ENCODE measurements at places on chromosomes 16 and 17.

DNA sequence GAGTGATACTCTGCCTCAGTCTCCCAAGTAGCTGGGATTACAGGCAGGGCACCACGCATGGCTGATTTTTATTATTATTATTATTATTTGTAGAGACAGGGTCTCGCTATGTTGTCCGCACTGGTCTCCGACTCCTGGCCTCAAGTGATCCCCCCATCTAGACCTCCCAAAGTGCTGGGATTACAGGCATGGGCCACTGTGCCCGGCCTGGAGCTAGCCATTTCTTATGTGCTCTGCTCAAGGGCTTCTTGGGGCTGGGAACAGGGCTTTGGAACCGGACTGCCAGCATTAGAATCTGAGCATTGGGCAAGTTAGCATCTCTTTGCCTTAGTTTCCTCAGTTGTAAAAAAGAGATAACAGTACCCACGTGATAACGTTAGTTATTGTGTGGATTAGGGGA is 111.3 kb downstream of the C16orf78 start:
- no peak for DNase-seq

DNA sequence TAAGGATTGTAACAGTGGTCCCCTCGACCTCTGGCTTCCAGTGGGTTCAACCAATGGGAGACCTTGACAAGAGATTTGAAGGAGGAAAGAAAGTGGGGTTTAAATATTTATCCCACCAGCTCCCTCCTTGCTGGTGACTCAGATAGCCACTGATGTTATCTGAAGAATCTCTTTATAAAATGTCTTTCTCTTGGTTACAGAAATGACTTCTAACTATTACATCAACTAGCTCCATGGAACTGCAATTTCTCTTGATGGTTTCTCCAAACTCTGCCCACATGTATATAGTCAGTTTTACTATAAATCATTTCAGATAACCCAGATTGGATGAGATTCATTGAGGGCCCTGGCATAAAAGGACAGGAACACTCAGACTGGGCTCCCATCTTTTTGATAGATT is 920.2 kb upstream of the SOX9 start:
- DNase-seq: no peak

- no peak for DNase-seq
These were observed 9.3 kb downstream of the JPT1 start for GRCh38 chr17:75144816-75145512.

DNA sequence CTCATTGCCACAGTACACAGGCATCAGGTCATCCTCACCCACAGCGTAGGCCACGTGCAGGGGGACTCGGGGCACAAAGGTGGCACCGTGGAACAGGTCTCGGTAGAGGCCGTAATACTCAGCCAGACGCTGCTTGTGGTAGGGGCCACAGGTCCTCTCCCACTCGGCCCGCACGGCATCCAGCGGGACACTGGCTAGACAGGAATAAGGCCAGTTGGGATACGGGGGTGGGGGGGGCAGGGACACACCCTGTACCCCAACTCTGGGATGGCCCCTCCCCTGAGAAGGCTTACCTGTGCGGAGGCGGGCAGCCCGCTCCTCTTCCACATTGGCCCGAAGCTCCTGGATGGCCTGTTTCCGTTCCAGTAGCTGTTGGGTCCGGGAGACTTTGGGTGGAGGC is 3.0 kb downstream of the MRPL38 start:
- DNase-seq: no peak

DNA sequence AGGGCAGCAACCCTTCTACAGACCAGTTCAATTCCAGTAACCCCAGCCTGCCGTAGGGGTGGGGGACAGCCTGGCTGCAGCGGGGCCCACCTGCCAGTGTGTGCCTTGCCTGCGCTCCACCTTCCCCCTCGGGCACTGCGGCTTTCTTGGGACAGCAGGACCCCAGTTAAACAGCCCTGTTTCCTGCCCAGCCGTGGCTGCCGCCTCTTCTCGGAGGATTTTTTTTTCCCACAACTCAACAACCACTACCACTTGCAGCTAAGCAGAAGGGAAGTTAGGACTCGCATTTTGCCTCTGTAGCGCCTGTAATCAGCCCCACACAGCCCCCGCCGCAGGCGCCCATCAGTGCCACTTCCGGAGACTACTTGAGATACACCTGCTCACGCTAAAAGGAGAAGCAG is 76.1 kb downstream of the RAI1 start:
- no peak for DNase-seq

- peak; percentile 9 for DNase-seq
These were observed 8.9 kb downstream of the CALB2 start for GRCh38 chr16:71367241-71367976.

DNA sequence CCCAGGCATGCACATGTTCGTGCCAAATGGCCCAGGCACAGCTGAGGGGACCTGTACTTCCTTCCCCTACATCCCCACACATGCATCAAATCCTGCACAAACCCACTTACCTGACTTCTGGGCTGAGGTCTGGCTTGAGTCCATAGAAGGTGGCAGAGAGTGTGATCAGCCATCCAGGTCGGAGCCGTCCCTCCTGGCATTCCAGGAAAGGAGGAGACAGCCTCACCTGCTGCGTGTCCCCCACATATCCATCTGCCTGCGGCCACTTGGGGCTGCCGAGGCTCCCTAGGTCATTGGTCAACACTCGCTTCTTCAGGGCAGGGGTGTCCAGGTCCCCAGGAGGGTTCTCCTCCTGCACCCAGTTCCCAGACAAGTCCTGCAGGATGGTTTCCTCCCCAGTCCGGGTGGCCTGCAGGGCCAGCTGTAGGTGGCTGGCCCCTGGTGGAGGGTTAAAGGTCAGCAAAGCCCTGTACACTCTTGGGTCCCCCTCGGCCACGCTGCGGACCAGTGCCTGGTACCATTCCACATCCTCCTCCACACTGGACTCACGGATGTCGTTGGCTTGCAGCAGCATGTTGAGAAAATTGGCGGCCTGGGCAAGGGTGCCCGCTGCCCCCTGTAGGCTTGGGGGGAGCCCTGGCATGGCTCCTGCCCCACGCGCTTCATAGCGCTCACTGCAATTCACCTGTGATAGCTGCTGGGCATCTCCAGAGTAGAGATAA is 709 bp downstream of the GPR179 start:
- DNase-seq: no peak

DNA sequence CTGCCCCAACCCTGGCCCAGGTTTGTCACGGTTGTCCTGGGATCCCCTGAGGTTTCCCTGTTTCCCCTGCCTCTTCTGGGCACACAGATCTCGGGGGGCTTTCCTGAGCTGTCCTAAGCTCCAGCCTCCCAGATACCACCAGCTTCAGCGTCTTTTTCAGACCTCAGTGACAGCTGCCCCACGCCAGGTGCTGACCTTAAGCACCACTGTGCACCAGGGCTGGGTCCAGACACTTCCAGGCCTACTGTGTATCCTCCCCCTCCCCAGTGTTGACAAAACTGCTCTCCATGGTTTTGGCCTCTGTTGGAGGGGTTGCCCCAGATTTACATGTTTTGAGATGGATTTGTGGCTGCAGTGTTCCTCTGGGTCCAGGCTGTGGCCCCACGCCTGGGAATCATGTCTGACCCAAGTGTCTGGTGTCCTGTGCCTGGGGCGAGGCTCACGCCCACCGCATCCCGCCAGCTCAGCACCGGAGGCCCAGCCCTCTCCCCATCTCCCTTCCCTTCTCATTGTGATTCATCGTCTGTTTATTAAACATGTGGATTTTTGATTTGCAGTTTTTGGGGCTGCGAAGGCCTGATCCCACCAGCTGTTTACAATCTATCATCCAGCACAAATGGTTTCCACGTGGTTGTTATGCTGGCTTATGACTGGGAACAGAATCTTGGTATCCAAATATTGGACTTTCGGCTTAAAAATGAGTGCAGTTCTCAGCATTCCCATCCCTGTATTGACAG is 82.1 kb downstream of the METRNL start:
- no peak for DNase-seq

GRCh38 chr17:65441053-65441605 is 120.3 kb downstream of the AXIN2 start:
- DNase-seq: no peak

- no peak for DNase-seq
These were observed 11.6 kb downstream of the COPZ2 start for GRCh38 chr17:48025904-48026501.

GRCh38 chr17:82412535-82413520 is 5.3 kb upstream of the HEXD start:
- DNase-seq: no peak

- DNase-seq: no peak
These were observed 37.2 kb upstream of the HOXB9 start for GRCh38 chr17:48663134-48663924.

All from activated naive CD4-positive, alpha-beta T cell treated with Interleukin-2 at 50 U/mL for 16 hours (primary cell).